ENCODE measurements at places on chromosomes 4 and X.

DNA sequence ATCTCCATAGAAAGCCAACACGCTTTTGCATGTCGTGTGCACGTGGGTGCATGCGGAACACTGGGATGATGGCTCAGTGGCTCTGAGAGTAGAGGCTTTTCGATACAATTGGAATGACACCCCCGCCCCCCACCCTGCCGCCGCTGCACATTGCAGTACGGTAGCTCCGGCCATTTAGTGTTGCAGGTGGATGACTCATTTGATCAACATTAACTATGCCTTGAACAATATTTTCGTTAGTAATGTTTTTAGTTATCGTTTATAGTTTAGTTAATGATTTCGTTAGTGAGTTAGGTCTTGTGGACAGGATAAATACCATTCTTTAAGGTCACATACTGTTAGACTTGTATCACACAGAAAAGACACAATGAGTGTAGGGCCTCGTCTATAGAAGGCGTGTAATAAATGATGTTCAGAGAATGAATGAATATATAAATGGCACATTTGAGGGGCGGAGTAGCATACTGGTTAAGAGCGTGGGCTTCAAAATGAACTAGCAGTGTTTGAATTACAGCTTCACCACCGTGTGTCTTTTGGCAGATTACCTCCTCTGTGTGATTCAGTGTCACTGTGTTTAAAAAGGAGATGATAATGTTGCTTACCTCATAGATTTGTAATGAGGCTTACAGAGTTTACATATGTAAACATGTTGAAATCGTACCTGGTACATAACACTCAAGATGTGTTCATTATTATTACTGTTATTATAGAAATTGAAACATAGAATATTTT, 67.2 kb upstream of the TENM3 start:
- DNase-seq: no peak

DNA sequence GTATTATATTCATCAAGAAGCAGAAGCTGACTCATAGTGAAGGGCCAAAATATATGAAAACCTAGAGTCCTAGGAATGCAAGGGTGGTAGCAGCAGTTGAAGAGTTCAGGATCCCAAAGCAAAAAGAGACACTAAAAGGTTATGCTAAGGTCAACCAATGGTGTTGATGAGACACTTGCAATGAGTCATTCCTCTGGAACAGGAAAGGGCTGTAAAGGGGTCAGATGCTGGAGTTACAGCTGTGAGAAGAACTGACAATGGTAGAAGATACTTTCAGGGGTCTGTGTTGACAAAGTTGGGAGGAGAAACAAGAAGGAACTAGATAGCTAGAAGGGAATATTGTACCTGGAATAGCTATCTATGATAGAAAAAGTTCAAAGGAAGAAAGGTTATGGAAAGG, 47.5 kb downstream of the ZGRF1 start:
- peak; percentile 8 for DNase-seq

GRCh38 chr4:147088146-147088545, 142.5 kb upstream of the TTC29 start:
- DNase-seq: no peak

DNA sequence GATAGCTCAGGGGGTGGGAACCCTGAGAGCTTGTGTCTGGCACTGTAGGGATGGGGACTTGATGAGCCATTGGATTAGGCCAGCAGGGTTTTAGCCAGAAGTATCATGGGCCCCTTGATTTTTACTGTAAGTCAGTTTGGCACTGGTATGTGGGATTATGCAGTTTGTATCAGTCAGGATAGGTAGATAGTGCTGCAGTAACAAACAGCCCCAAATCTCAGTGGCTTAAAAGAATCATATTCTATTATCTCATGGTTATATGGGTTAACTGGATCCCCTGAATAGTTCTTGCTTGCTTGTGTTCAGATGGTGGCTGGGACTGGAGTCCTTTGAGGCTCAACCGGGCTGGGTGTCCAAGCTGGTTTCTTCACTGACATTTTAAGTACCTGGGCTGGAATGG, 56.5 kb downstream of the SORCS2 start:
- no peak for DNase-seq

DNA sequence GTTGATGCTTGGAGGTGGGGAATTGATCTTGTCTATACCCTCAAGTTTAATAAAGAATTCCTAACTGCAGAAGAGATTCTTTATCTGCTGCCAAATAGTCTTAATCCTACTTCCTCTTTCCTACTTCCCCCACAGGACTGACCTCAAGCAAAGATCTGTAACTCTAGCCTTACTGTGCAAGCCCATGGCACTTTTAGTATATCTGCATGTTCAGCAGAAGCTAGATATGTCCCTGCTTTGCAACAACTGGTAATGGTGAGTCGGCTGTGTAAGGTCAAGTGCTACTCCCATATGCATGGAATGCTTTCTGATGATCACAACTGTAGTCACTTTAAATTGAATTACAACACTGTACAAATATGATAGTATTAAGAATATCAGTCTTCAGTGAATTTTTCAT, 26.3 kb upstream of the PDS5A start:
- DNase-seq: no peak

DNA sequence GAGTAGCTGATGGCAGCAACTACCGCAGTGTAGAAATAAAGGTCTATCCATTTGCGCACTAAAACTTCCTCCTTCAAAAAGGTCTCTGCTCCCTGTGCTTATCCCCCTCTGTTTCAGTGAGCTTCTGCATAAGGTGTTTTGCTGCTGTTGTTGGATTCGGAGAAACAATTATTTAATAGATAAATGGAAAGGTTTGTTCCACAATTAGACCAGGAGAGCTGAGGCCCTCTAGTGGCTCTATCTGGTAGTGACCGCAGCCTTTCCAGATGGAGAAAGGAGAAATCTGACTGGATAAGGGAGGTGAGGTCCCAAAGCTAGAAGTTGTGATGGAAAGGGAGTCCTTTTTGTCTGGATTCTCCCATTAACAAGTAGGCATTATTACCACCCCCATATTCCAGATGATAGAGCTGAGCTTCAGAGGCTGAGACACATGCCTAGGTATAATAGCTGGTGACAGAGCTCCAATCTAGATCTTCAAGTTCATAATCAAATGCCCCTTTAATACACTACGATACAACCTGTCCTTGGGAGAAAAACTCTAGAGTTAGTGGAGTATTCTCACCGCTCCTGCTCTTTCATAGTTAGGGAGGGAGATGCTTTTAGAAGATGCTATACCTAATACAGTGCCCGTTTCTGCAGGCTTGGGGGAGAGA, 5.1 kb upstream of the GABRQ start:
- no peak for DNase-seq

DNA sequence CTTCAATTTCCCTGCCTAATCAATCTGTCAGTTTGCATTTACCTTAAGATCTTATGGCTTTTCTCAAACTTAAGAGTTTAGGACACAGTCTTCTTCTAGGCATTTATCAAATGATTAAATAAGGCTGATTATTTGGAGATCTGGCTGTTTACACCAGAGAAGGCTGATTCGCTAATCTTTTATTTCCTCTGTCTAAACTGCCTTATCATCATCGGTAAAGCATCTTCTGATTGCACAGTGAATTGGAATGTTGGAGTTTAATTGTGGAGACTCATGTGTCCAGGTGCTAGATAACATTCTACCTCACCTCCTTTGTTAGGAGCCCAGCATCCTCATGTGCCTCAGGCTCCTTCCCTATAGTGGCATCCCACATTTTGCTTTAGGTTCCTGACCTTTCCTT, 100.3 kb upstream of the DDIT4L start:
- DNase-seq: no peak

GRCh38 chr4:120158046-120158445, 91.4 kb upstream of the MAD2L1 start:
- DNase-seq: no peak

GRCh38 chr4:151905197-151905596, 144.4 kb upstream of the GATB start:
- no peak for DNase-seq

GRCh38 chr4:103105558-103106356, 6.1 kb upstream of the BDH2 start:
- no peak for DNase-seq

DNA sequence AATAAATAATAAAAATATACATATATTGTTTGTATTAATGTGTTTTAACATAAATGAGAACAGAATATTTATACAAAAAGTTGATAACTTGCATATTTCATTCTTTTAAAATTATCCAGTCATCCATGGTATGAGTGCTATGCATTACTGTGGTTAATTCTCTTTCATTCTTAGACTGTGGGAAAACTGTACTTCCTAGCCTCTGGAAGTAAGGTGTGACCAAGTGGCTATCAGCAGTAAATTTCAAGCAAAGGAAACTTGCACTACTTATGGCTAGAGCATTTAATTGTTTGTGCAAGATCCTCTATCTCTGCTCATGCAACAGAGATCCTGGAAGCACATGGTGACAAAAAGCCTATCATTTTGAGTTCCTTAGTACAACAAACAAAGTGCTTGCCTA, 1054.5 kb upstream of the PABPC4L start:
- DNase-seq: peak; percentile 1

DNA sequence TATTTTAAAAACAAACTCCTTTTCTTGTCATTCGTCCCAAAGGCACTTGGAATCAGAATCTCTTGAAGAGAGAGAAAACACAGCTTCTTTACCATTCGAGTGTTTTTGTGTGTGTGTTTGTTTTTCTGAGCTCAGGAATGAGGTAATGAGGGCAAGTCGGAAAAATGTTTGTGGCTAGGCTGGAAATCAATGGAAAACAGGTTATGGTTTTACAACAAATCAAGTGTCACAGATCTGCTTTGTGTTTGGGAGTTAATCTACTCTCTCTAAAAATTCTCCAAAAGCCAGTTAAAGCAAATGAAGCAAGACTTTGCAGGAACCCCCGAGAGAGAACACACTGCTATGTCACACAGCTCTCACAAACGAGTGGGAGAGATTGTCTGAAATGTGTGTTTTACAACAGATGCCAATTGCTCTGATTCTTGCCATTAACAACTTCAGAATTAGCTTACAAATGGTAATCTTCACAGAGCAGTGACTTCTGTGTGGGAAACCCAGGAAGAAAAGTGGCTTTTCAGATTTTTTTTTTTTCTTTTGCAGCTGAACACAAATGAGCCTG, 264.1 kb downstream of the CBLL2 start:
- no peak for DNase-seq

GRCh38 chr4:36485885-36486284, 204.5 kb downstream of the DTHD1 start:
- DNase-seq: no peak

- DNase-seq: no peak
Measured at GRCh38 chr4:89266128-89266527, 41.5 kb downstream of the GPRIN3 start.

DNA sequence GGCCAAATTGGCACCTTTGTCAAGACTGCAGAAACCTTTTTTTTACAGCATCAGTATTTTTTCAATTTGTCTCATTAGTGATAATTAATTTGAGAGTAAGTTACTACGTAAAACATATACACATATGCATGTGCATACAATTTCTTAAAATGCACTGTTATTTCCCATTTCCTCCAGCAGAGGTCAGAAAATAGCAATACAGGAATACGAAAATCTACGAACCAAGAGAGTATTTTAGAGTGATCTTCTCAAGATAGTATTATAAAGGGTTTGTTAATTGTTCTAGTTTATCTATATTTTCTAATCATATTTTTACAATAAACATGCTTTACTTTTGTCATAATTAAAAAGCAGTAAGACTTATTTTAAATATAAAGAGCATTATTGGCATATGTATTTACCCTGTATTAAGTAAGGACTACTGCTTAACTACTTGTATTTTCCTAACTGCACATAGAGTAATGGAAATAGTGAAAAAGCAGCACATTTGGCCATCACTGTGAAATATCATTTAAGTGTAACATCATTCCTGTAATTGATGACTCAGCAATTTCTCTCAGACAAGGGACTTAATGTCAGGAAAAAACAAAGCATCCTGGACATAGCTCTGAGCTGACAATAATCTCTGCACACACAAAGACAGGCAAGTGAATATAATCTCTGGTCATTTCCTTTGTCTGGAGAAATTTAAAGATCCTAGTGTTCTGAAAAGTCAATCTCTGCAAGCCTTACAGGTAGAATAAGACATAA, 45.6 kb downstream of the MAOB start:
- DNase-seq: peak; percentile 4

GRCh38 chr4:119570401-119570800, 58.2 kb downstream of the PDE5A start:
- no peak for DNase-seq

GRCh38 chr4:118801895-118802575, 33.9 kb downstream of the SEC24D start:
- no peak for DNase-seq

DNA sequence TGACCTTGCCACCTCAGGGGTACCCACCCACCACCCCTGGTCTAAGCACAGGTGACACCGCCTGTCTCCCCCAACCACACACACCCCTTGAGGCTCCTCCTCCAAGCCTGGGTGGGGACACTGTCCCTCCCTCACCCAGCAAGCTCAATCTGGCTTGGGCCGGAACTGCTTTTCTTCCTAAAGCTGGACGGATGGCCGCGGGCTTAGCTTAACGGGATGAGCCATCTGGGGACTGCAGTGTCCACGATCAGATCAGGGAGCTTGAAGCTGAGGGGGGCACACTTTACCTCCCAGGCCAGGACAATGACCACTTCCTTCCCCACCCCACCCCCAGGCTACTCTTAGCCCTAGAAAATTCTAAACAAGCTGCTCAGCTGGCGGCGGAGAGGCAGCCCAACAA, 1.0 kb upstream of the SLC6A8 start:
- no peak for DNase-seq

- DNase-seq: no peak
Measured at GRCh38 chr4:1370321-1371124, 23.5 kb downstream of the UVSSA start.

DNA sequence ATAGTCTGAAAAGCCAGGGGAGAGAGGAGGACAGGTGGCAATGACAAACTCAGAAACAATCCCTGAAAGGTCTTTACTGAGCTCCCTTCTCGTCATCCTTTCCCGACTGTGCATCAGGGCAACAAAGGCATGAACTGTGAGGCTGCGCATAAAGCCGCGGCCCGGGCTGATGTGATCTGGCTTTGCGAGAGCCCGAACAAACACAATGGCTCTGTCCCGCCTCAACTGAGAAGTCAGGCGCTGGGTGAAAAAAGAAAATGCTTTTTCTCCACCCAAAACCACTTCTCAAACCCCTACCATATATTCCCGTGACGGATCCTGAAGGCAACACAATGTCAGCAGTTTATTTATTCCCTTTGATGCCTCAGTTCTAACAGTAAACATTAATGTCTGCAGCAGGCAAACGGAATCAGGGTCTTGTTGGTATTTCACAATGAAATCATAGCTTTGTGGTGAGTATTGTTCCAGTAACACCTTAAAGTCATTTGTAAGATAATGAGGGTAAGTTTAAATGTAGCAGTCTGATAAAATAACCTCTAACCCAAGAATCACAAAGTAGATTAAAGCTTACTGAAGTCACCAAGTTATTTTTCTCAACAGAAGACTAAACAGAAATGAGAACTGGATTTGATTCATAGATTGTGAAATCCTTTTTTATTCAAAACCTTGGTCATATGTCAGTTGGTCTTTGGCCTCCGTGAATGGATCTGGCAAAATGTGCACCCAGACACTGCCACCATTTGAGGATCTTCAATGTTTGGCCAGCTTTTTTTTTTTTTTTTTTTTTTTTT, 67.4 kb downstream of the APBB2 start:
- no peak for DNase-seq

DNA sequence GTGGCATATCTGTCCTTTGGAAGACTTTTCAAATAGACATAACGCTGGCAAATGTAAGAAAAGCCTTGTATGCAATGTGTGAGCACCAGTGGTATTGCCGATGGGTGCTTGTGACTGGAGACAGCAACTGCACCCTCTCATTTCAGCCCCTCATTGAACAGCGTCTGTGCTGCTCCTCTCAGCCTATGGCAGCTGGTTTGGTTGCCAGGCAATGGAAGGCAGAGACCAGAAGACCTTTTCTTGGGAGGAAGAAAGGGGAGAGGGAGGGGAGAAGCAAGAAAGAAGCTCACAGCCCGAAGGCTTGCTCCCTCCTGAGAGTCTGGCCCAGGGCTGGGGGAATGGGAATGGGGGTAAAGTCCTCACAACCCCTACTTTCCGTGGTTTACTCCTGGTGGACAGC, 20.2 kb downstream of the ZCCHC13 start:
- DNase-seq: no peak
